ENCODE measurements at places on chromosomes 1 and 21.

GRCh38 chr1:173866413-173867115 lies 1.2 kb downstream of the GAS5 start:
- no peak for DNase-seq

GRCh38 chr1:171833091-171833825 lies 8.0 kb upstream of the DNM3 start:
- DNase-seq, result no peak

DNA sequence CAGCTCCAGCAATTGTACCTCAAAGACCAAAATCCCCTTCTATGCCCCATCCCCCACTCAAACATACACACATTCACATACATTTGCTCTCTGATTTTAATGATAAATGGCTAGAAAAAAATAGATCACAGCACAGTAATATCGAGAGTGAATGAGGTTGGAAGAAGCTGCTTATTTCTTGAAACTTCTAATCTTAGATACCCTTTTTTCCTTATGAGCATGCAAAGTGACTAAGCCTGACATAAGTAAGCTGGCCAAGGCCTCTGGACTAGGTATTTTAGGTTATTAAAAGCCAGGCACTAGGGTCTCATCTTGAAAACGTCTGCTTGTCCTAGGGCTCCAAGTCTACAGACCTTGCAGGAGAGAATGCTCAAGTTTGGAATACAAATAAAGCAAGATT lies 133.6 kb downstream of the TGFBR3 start:
- DNase-seq, result no peak

DNA sequence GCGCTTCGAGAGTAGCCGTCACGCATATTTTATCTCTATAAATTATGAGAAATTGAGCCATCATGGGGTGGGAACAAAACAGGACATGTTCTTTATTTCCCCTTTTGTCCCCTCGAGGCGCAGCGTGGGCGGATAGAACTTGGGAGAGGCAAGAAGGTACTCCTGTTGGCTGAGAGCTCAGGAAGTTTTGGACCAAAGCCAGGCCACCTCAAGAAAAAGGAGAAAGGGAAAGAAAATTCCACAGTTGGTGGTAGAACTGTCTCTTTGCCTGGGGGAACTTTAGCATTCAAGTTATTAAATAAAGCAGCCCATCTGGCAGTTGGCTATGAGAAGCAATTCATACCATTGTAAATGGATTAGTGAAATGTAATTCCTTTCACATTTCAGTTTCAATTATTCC lies 76.4 kb upstream of the DSCAM start:
- DNase-seq, result no peak

- DNase-seq, result no peak
Observed at GRCh38 chr1:9373619-9374018, 80.9 kb downstream of the SPSB1 start.

DNA sequence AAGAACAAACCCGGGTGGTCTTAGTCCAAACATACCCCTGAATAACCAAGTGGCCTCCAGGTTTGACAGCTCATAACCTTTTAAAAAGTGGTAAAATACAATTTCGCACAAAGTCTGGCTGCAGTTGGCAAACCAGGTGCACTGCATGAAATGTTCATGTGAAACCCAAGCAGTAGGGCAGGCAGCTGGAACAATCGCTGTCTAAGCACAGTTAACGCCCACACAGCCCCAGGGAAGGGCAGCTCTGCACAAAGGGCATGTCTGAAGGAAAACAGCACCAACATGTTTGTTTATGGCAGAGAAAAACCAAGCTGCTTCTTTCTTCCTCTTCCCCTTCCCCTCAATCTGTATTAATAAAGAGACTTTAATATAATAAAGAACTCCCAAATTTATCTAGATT lies 49.5 kb downstream of the KIAA1614 start:
- no peak for DNase-seq

DNA sequence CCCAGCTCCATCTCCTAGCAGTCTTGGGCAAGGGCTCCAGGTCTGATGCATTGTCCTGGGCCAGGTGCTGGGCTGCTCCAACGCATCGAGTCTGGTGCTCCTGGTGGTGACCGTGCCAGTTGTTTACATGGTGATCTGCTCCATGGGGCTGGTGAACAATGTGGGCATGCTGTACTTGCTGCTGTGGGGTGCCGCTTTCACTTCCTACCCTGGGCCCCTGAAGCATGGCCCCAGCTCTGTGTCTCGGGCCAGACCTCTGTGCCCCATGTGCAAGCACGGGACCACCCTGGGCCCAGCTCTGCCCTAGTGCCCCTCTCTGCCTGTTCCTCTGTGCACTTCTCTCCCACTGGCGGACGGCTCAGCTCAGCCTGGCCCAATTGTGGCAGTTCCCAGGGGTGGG lies 119.4 kb downstream of the MAST2 start:
- DNase-seq, result no peak

All from stimulated activated CD8-positive, alpha-beta memory T cell treated with anti-CD3 and anti-CD28 coated beads, Interleukin-7, amount 100 ng/mL, for 1 hour (primary cell).